Chondrocyte (in vitro differentiated cells): ENCODE measurements at places on chromosomes 2 and 18. TPM values are rescaled to one million over a fixed set of nuclear protein-coding genes. Genes with fewer than 3 reads are reported as not detected.

The ZBTB7C gene
- 1.00 to 4.4 TPM (median 1.4 TPM) in 3 replicates for total RNA-seq

GRCh38 chr18:71336576-71337210 is 1047.8 kb downstream of the SOCS6 start:
- no peak for DNase-seq

The HOXD13 gene
- total RNA-seq = not detected in 3 replicates

DNA sequence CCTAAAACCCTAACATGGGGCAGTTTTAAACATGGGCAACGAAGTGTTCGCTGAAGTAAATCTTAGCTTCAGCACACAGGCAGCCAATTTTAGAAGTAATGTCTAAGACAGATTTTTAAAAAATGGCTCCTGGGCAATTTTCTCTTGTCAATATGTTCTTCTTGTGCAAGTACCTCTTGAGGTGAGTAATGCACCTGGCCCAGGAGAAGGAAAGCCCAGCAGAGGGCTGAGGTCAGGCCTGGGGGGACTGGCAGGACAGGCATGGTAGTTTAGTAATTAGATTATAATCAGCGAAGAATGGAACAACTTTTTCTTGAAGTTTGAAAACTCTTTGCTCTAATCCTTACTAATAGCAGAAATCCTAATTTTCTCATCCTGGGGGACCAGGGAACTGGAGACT is 77.6 kb downstream of the SPRED2 start:
- DNase-seq = no peak

The CXCR1 gene
- not detected in 3 replicates for total RNA-seq
